ENCODE measurements at places on chromosomes 2 and 18.

- DNase-seq, result no peak
Measured at GRCh38 chr2:63594660-63595059, 5.9 kb downstream of the MDH1 start.

- DNase-seq, result no peak
Measured at GRCh38 chr2:114127372-114127771, 237.5 kb downstream of the ACTR3 start.

DNA sequence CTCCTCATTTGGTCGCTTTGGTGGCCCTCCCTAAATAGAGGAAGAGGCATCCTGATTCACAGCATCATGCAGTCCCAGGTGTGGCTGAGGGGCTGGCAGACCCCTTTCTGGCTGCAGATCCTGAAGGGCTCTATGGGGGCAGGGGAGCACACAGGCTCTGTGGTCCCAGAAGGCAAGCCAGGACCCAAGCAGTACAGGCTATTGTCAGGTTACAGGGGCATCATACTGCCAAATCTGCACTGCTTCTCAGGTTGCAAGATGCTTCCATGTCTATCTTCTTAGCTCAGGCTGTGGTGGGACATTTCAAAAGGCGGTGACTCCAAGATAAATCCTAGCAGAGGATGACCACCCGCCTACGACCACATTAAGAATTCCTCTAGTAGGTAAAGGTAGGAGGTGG lies 54.3 kb downstream of the TTC32 start:
- no peak for DNase-seq

GRCh38 chr2:64137996-64138395 lies 6.2 kb downstream of the PELI1 start:
- no peak for DNase-seq

GRCh38 chr18:62128157-62128556 lies 58.7 kb downstream of the PIGN start:
- no peak for DNase-seq

DNA sequence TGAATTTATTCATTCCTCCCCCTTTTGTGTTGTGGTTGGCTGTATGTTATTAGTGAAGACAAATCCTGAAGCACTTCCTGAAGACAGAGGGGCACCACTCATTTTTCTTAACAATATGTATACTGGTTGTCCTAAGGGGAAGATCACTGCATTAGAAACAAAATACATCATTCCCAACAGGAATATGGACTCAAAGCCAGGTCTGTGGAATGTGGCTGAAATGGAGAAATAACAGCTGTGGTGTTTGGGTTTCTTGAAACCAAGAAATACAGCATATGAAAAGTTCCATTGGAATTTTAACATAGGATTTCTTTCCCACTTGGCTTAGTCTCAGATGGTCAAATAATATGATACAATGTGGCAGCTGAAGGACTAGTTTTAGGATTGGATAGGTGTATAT lies 267.6 kb downstream of the KCNE4 start:
- no peak for DNase-seq

- no peak for DNase-seq
Measured at GRCh38 chr2:210965472-210965871, 409.1 kb downstream of the CPS1 start.
